ENCODE measurements at places on chromosomes 7 and 10. TPM values are rescaled to one million over a fixed set of nuclear protein-coding genes. Genes with fewer than 3 reads are reported as not detected.

DNA sequence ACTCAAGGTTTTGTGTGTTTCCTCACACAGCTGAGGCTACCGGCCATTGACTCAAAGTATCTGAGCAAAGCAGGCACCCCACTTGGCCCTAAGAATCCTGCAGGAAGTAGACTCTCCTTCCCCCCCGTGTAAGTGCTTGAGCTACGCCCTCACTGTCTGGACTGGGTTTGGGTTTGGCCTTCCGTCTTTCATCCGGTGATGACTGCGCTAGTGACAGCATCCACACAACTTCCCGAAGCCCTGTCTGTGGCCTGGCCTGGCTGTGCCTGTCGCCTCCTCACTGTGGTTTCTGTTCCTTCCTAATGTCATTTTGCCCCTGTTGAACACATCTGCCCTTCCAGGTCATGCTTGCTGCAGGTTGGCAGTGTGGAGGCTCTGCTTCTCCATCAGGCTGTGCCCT, 14.5 kb downstream of the C7orf57 start:
- DNase-seq: no peak

DNA sequence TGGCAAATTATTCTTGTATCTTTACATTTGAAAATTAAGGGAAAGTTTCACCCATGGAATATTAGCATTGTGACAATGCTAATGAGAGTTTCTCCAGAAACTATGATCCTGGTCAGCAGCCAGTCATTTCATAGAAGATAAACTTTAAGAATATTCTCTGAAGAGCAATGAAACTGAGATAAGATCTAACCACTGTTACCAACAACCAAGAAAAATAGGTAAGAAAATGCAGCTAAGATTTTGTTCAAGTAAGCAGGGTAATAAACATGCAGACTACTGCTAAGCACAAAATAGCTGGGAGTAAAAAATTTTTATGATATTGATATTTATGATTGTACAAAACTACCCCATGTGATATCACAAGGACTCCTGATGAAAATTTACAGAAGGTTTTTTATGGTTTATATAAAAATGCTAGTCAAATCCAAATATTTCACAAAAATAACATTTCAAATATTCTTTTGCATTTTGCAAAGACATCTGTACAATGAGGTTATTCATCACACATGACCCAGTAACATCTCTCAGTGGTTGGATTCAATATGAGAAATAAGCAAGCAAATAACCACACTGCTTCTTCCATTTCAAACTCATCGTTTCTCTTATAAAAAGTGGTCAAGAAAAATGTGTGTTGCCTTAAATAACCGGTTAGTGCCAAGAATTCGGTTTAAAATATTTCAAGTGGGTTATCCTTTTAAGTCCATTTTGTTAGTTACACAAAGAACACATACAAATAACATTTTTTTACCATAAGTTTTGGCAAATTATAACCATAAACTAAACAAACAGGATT, 251.6 kb downstream of the DIP2C start:
- no peak for DNase-seq

GRCh38 chr10:60043561-60044241, 137.3 kb upstream of the CCDC6 start:
- DNase-seq: no peak

DNA sequence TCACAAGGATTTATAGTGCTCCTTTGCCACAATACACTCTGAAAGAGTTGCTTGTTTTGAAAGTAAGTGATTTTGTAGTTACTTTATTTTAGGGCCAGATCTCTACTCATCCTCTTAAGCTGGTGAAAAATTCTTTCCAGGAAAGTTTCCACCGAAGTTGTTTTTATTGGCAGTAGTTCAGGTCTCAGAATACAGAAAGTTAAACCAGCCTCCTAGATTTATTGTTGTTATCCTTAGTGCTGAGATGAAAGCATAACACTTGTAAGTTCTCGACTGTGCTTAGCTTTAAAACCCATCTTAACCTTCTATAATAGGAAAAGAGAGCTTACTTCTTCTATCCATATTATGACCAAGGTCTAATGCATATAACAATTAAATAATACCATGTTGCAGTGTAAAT, 5.5 kb downstream of the AP3M1 start:
- DNase-seq: peak; percentile 56

DNA sequence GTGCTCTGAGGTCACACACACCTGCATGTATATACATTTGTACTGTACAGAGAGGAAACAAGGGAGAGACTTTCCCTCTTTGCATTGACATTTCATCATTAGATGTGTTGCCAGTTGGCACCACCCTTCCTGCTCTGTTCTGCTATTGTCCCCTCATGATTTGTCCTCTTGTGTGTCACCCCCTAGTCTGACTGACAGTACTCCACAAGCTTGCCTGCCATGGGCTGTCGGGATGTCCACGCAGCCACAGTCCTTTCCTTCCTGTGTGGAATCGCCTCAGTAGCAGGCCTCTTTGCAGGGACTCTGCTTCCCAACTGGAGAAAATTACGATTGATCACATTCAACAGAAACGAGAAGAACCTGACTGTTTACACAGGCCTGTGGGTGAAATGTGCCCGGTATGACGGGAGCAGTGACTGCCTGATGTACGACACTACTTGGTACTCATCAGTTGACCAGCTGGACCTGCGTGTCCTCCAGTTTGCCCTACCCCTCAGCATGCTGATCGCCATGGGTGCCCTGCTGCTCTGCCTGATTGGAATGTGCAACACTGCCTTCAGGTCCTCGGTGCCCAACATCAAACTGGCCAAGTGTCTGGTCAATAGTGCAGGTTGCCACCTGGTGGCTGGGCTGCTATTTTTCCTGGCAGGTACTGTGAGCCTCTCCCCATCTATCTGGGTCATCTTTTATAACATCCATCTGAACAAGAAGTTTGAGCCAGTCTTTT, 9.4 kb downstream of the CLDN12 start:
- DNase-seq: peak; percentile 10

GRCh38 chr10:484441-484924, 205.0 kb downstream of the DIP2C start:
- peak; percentile 80 for DNase-seq

GRCh38 chr10:97895084-97895483, 45.4 kb downstream of the GOLGA7B start:
- DNase-seq: no peak

GRCh38 chr10:89238956-89239644, 12.5 kb downstream of the LIPA start:
- DNase-seq: no peak

GRCh38 chr10:62496925-62497324, 122.8 kb downstream of the ZNF365 start:
- DNase-seq: no peak

DNA sequence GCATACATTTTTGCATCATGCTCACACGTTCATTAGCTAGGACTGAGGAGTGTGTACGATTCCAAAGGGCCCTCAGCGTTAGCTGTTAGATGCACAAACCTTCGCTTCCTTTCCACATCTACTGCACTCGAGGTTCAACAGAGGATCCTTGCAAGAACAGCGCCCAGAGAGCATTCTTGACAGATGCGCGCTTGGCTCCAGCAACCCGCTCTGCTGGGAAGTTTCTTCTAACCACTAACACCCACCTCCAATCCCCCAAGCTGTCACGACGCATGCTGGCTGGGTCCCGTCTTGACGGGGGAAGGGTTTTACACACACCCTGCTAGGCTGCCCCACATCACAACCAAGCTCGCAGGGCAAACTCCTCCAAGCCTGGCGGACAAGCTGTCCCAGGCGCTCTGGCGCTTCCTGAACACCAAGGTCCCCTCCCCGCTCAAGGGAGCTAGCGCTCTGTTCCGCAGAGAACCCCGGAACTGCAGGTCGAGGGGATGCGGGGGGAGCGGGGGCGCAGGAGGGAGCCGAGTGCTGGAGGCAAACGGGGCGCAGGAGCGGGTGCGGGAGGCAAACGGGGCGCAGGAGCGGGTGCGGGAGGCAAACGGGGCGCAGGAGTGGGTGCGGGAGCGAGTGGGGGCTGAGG, 653 bp upstream of the ADRB1 start:
- DNase-seq: no peak

GRCh38 chr7:15558756-15559155, 3.1 kb downstream of the AGMO start:
- DNase-seq: peak; percentile 15

Gene TMEM270
- not detected for total RNA-seq

Gene LRGUK
- total RNA-seq: under 0.01 TPM

Gene C7orf33
- not detected for total RNA-seq

Gene PRSS37
- total RNA-seq: not detected

Gene PRRT4
- not detected for total RNA-seq

Gene EBF3
- total RNA-seq: 2.5 TPM

Gene TEX36
- total RNA-seq: not detected

Gene GHRHR
- not detected for total RNA-seq

Gene CDH23
- not detected for total RNA-seq

Gene LRIT1
- not detected for total RNA-seq

All from RPMI7951 (cell line).